ENCODE measurements at places on chromosomes 16 and 17.

DNA sequence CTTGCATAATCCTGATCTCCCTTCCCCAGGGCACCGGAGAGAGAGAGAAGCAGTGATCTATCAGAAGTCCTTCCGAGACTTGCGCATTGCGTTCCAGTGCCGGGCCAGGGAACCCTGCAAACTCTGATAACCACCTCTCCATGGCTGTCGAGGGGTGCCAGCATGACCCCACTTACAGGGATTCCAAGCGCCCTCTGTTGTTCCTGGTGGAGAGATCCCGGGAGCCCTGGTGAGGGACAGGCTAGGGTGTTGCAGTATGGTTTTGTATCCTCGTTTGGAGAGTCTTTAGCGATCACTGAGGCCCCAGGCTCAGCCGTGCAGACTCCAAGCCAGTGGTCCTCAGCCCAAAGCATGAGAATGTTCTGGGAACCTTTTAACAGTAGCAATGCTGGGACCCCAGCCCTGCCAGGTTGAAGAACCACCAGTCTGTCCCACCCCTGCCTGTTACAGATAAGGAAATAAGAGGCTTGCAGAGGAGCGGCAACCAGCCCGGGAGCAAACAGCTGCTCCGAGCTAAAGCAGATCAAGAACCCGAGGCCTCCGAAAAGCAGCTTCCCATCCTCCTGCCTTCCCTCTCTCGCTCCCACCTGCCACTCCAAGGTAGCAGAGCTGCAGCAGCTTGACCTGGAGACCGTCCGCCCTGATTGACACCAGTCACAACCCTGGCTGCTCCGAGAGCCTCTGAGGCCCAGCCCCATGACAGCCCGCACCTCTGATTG lies 150.3 kb upstream of the RPL38 start:
- DNase-seq, result no peak

GRCh38 chr16:3645108-3645503 lies 9.4 kb upstream of the DNASE1 start:
- no peak for DNase-seq

GRCh38 chr17:1532836-1533602 lies 16.6 kb upstream of the INPP5K start:
- DNase-seq, result peak; percentile 54

DNA sequence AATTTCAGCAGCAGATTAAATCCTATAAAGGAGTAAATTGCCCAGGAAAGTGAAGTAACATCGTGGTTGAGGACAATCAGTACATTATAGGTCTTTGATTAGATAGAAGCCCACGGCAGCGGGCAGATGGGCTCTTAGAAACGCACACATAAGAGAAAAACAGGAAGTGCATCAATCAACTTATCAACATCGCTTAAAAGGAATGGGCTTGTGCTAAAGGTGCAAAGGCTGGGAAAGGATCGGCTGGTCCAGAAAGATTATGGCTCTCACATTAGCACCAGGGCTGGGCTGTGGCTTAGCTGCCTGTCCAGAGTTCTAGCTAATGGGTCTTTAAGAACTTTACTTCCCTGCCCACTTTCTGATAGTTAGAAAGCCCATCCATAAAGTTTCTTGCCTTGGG lies 292.0 kb upstream of the TNRC6C start:
- DNase-seq, result no peak

- peak; percentile 15 for DNase-seq
These were observed 4.8 kb downstream of the PRR11 start for GRCh38 chr17:59160157-59161025.

DNA sequence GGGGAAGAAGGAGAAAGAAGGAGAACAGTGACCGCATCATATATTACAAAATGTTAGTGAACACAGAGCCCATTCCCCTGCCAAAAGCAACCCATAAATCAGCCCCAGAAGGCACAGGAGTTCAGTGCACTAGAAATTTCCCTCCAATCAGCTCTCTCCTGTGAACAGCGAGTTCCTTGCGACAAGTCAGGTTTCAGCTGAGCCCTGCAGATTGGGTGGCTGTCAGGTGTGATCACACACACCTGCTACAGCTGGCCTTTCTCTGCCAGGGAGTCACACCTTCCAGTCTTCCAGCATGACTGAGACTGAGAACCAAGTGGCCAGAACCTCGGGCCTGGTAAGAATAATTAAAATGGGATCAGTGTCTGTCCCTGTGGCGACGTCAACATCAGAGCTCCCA lies 60.2 kb downstream of the SHISA9 start:
- no peak for DNase-seq

DNA sequence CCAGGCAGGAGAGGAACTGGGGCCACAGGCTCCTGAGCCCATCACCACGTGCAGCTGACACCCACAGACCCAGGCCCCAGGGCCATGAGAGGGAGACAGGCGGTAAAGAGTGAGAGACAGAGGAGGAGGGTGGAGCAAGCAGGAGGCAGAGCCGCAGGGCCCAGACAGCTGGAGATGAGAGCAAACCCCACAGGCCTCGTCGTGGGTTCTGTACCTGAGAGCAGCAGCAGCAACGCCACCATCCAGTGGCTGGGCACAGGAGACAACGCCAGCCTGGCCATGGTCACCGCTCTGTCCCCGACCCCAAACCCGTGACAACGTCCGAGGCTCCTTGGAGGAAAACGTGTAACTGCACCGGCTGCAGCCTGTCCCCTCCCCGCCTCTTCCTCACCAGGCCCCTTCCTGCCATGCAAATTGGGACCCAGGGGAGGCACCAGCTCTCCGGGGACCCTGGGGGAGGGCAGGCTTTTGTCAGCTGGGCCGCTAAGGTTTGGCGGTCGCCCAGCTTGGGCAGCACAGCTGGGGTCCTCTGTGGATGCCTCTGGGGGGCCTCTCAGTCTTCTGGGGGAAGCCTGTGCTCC lies at the start of gene CD79B:
Gene CD79B, minus strand, starts transcription at position 351 of the 581 bp plus-strand sequence. Its CDS starts 70 bp downstream, at position 281.
- peak; percentile 91 for DNase-seq

GRCh38 chr16:71859762-71860521 lies 14.2 kb downstream of the ATXN1L start:
- no peak for DNase-seq

DNA sequence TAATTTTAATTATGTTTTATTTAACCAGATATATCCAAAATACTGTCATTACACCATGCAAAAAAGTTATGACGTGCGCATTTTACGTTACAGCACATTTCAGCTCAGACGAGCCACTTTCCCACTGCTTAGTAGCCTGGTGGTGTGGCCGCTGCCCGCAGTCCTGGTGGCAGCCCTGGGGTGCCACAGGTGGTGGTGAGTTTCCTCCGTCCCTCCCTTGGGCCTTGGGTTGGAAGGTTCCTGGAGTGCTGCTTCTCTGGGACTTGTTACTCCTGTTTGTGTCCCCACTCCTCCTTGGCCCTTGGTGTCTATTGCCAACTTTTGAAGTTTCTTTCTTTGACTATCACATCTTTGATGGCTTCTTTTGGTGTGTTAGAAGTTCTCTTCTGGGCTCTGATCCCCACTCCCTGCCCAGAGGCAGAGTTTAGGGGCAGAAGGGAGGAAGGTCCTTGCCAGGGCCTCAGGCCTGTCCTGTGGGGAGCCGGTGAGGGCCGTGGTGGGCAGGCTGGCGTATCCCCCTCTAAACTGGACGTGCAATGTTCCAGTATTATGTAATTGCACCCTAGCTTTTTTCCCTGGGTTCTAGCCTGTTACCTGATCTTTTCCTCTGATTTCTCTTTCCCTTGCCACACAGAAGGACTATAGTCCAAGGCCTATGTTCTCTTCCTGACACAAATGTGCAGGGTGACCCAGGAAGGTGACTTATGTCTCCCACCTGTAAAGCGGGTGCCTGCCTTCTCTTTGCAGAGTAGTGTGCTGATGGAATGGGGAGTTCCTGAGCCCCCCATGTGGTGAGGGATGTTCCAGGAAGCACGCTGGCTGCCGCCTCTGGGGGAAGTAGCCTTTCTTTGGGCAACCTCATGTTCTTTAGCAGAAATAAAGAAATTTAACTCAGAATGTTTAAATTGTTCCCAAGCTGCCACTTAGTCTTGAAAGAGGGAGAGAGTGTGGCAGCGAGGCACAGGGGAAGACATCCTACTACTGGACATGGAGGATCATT lies 8.4 kb downstream of the MPRIP start:
- DNase-seq, result no peak

DNA sequence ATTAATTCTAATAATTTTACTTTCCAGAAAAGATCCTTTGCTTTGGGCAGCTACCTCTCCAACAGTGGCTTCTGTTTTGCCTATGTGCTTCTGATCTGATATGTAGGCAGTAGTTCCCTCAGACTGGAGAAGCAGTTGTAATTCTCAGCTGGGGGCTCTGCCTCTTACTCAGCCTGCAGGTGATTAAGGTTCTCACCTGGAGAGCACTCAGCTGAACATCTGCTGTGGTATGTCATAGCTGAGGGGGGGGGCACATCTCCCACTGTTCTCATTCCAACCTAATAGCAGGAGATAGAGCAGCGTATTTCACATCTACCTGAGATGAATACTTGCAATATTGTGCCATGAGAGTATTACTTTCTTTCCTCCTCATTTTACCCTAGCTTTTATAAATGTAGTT lies 511.9 kb upstream of the CDH8 start:
- no peak for DNase-seq

GRCh38 chr16:74226338-74226954 lies 70.2 kb upstream of the PSMD7 start:
- DNase-seq, result no peak

DNA sequence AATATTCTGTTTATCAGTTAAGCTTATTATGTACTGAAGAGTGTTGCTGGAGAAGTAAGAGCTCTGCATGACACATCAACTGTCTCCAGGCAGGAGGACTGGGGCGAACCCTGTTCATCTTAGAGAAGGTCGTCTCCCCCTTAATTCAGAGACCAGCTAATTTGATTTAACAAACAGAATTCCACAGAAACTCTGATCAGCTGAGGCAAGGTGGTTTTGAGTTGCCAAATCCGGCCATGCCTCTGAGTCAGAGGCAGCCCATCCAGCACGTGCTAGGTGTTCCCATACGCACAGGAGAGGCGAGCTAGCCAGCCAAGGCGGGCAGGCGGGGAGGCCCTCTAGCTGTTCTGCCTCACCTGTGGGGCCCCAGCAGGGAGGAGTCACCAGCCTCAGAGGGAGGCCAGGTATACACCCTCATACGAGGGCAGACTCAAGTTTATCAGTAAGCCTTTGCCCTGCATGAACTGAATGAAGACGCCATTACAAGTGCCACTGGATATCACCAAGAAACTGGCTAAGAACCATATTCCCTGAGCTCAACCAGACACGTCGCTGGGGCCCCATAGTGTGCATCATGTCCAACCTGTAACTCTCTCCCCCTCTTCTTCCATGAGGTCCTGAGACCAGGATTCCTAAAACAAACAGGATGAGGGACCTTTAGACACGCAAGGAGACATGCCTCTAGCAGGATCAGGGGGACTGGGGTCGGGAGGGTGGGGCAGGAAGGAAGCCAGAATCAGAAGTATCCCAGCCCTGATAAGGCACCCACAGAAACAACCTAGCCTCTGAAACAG lies 25.7 kb downstream of the STAT5A start:
- no peak for DNase-seq

- DNase-seq, result no peak
These were observed 8.6 kb downstream of the SYNGR3 start for GRCh38 chr16:1998360-1998835.

DNA sequence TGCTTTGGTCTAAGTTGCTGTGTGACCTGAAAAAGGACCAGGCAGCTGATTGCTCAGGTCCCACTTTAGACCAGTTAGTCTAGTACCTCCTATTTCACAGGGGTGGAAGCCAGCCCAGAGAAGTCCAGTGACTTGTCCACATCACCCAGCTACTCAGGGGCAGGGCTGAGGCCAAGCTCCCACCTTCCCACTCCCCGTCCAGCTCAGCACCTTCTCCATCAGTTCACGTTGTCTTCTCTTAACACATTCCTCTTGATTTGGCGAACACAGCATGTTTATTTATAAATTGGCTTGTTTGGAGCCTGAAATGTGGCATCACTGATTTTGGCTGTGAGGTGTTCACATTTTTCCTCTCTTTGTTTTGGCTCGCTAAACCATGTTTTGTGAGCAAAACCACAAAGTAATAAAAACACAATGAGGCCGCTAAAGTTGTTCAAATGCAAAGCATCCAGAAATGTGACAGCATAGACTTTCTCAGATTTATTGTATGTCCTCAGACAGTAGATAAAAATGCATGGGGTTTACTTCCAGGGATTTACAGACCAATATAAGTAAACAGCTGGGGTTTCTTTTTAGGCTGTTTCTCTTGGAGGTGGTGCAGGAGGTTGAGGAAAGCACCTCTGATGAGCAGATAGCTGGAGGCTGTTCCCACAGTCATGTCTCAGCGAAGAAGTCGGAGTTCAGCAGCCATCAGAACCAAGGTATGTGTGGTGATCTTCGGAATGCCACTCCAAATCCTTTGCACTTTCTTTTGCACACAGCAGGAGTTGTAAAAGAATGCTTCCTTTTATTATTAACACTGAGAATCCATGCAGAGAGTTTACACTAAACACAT lies 88.4 kb downstream of the PLXDC1 start:
- DNase-seq, result no peak

- no peak for DNase-seq
These were observed 8.4 kb downstream of the TOX3 start for GRCh38 chr16:52538511-52538910.

DNA sequence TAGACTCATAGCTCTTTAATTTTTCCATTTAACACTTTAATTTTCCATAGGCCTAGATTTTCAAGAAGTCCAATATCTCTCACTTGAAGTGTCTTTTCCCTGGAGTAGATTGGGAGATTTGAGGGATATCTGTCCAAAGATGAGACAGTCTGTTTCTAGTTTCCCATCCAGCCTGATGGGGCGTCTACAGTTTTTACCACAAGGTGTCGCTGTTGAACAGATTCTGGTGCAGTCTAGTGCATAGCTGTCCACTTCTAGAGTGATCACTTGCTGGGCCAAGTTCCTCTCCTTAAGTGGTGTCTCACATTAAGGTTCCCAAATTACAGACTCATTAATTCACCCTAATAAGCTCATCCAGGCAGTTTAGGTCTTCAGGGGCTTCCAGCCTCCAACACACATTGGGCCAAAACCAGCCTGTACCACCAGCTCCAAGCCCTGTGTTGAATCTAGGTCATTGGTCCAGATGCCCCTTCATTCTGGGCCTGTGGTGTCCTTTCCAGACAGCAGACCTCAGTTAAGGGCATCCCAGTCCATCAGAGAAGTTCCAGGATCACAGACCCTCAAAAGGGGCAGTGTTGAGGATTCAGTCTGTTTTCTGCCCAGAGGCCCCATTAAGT lies 9.4 kb downstream of the SNX20 start:
- DNase-seq, result no peak

- no peak for DNase-seq
These were observed 81.6 kb downstream of the BMERB1 start for GRCh38 chr16:15515992-15516391.

- no peak for DNase-seq
These were observed 23.0 kb downstream of the ARHGAP23 start for GRCh38 chr17:38451030-38451839.

- DNase-seq, result no peak
These were observed 15.2 kb upstream of the PLD6 start for GRCh38 chr17:17221329-17221728.

- DNase-seq, result no peak
These were observed 129.0 kb downstream of the KATNIP start for GRCh38 chr16:27678955-27679354.

- DNase-seq, result no peak
These were observed 379.0 kb upstream of the GOT2 start for GRCh38 chr16:59113004-59113670.

DNA sequence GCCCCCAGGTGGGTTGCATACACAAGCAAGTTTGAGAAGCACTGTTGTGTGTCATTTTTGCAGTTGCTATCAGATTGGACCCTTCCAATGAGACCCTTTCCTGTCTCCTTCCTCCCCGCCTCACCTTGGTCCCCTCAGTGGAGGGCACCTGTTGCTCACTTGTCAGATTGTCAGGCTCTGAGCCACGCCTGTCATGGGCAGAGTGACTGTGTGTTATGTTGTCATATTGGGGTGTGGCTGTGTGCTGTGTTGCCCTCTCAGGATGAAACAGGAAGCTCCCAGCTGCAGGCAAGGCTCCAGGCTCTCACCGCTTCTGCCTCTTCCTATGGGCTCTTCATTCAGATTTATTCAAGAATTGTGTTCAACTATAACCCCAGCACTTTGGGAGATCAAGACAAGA lies 302.9 kb downstream of the CPPED1 start:
- DNase-seq, result no peak

Measured in germinal center (tissue), 1 donor.